ENCODE measurements at places on chromosomes 2 and 18. TPM values are rescaled to one million over a fixed set of nuclear protein-coding genes. Genes with fewer than 3 reads are reported as not detected.

Gene FBLN7
- 12.7 TPM for polyA plus RNA-seq

Gene SETBP1
- 24.7 TPM for polyA plus RNA-seq

Gene MAP4K3
- polyA plus RNA-seq, result 48.0 TPM

Gene NAT8
- 1.00 TPM for polyA plus RNA-seq

Gene CFAP65
- 5.3 TPM for polyA plus RNA-seq

Gene DGUOK
- 89.0 TPM for polyA plus RNA-seq

Gene KLHL41
- polyA plus RNA-seq, result 2.5 TPM

Gene KIF1A
- polyA plus RNA-seq, result 449 TPM

Gene DNAJC10
- 79.3 TPM for polyA plus RNA-seq

Gene APCDD1
- 358 TPM for polyA plus RNA-seq

Gene ASIC4
- polyA plus RNA-seq, result 47.2 TPM

Data from spinal cord (tissue), 10 donors.